ENCODE measurements at places on chromosomes 7 and 10.
A peak's percentile ranks its signal among the peaks of the same experiment; 100 is the strongest.

GRCh38 chr7:100475549-100475948, 3.5 kb downstream of the TSC22D4 start:
- DNase-seq, result no peak

- no peak for DNase-seq
These were observed 398.9 kb downstream of the PHTF2 start for GRCh38 chr7:78197447-78197846.

- no peak for DNase-seq
These were observed 214.0 kb upstream of the LRGUK start for GRCh38 chr7:133912916-133913697.

DNA sequence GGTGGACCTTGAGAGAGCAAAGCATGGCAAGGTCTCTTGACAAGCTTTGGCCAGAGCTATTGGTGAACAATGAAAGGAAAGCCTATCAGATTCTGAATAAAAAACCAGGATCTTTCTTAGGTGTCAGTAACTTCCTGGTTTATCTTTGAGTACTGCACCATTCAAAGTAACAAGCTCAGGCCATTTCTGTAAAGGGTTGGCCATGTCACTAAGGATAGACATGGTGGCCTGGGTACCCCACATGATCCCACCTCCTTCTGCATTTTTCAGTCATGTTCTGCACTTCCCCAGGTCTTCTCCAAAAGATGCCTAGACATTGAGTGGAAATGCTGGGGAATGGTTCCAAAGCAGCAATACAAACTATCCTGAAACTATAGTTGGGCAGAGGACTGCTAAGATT, 242.0 kb downstream of the ARHGAP12 start:
- no peak for DNase-seq

DNA sequence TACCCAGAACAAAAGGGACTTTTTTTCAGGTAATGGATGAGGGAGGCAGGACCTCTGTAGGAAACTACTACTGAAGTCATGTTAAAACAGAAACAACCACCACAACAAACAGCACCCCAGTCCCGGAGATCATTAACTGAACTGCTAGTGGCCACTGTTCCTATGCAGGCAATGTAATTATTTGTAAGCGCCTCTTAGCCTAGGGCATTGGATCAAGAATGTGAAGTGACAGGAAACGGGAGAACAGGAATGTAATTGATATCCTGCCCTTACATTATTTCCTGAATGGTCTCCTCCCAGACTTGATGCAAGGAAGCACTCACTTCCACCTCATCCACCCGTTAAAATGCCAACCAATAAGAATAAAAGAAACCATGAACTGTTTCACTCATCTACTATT, 16.7 kb upstream of the GAD2 start:
- no peak for DNase-seq

DNA sequence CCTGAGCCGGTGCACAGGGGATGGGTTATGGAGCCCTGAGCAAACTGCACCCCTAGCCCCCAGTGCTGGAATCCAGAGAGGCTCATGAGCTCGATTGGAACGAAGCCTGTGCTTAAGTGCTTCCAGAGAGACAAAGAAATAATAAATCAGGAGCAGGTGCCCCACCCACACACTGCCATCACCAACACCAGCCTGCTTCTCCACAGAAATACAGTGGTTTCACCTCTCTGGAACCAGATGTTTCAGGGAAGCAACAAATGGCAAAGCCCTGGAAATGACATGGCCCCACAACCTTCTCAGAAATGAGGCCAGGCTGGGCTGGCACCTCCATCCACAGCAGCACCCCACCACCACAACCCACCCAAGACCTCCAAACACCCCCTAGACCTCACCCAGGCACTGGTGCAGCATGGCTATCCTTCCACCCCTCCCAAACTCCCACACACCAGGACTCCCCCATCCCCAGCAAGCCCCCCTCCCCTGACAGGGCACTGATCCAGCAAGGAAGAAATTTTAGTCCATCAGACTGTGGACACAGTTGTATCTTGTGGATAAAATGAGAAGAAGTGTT, 4.1 kb upstream of the SLC18A3 start:
- DNase-seq, result no peak

- no peak for DNase-seq
These were observed 8.4 kb downstream of the SFRP5 start for GRCh38 chr10:97763411-97763810.

DNA sequence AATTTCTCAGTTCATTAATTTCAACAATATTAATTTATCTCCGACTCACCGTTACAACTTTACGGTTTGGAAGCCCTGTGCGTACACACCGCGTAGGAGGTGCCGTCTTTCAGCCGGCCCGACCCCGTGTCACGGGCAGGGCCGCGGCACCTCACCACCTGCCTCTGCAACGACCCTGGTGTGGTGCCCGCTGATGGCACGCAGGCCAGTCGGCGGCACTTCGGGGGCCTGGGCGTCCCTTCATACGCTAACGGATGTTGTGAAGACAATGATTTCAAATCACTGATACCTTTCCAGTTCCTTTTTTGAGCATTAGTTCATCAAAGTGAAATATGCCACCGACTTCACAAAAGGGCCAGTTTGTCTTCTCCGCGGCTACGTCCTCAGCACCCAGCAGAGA, 125.3 kb downstream of the EBF3 start:
- no peak for DNase-seq

DNA sequence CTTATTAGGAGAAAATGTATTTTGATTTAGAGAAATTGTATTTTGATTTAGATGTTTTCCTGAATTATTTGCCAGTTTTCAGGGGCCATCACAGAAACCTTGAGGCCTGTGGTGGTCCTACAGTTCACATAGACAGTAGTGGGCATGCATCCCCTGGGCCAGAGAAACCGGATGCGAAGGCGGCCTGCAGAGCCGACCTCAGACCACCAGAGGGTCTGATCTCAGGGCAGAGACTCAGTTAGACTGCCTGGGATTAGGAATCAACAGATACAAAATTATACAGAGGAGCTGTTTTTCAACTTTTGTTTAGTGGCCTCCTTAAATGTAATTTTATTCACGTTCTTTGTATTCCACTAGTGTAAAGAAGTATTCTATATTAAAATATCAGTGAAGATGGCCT, 158.4 kb downstream of the PAXIP1 start:
- no peak for DNase-seq

GRCh38 chr7:55122263-55122662, 103.4 kb downstream of the EGFR start:
- DNase-seq, result no peak

DNA sequence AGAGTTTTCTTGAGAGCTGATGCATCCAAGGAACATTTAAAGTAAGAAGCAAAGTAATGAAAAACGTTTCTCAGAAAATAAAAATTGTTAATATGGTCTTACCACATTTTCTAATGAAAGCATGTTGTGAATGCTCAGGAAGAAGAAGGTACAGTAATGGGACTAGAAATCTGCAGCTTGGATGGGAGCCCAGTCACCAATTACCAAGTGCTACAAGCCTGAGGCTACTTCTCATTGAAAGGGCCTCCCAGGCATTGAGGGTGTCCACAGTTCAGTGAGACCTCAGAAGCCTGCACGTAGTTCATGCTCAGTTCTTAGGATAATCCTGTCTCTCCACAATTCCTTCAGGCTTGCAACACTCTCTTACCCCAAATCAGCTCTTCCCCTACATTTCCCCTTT, 17.6 kb downstream of the PTN start:
- DNase-seq, result no peak

DNA sequence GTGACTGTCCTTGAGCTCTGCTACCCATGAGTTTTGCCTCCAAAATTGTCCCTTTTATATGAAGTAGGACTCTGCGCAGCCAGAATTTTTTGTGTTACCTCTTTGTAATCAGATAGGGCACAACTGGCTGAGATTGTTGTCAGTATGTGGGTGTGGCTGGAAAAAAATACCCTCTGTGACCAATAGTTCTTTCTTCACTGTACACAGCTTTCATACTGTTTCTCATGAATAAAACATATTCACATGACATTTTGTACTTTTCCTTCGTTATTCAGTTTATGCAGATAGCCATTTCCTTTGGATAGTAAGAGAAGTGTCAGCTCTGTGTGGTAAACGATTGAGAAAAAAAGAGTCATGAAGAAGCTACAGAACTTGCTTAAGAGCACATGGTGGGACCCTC, 49.6 kb upstream of the WNT8B start:
- DNase-seq, result no peak

- no peak for DNase-seq
These were observed 150.1 kb downstream of the SNX10 start for GRCh38 chr7:26441611-26442277.

- no peak for DNase-seq
These were observed 189.2 kb downstream of the FAM107B start for GRCh38 chr10:14585287-14586193.

GRCh38 chr10:97729014-97729413, 7.9 kb upstream of the ZFYVE27 start:
- no peak for DNase-seq

DNA sequence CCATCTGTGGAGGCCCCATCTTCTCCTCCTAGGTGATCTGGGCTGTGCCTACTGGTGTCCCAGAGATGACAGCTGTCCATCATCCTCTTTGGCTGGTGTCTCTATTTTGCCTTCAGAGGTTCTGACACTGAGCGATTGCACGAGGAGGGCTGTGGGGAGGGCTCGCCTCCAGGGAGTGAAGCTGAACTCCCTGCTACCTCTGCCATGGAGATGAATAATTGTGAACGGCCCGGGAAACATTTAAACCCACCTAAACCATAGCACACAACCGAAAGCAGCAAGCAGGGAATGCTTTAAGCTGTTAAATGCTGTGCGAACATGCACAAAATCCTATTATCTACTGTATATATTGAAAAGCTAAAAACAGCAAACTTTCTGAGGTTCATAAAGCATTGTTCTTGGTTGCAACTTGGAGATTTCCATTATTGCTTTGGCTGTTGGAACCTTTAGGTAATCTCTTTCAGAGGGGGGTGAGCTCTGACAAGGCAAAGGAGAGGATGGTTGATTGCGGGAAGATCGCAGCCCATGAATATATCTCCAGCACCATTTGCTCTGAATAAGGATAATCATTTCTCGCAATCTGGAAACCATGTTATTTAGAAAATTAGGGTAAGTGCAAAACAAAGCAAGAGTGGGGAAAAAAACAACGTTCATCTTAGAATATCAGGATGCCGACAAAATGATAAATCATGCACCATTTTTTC, 507.6 kb downstream of the GALNT17 start:
- DNase-seq, result no peak

GRCh38 chr7:158048569-158048968, 539.1 kb downstream of the PTPRN2 start:
- DNase-seq, result no peak

- no peak for DNase-seq
These were observed 83.9 kb upstream of the FGFR2 start for GRCh38 chr10:121681997-121682687.

DNA sequence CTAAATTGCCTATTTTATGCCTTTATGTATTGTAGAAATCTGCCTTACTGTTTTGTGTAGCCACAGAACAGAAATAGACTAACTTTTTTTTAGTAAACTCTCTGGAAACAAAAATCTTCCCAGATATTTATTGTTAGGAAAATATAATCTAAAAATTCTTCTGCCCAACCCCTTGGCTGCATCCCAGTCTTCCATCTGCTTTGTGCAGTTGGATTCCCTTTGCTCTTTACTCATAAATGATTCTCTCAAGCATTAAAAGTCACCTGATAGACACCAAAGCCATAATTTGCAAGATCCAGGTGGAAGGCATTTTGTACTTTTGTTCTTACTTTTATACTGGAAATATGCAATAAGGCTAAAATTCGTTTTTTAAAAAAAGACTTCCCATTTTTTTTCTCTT, 6.1 kb upstream of the CAV2 start:
- DNase-seq, result no peak

GRCh38 chr7:22142572-22142971, 196.9 kb upstream of the CDCA7L start:
- no peak for DNase-seq

DNA sequence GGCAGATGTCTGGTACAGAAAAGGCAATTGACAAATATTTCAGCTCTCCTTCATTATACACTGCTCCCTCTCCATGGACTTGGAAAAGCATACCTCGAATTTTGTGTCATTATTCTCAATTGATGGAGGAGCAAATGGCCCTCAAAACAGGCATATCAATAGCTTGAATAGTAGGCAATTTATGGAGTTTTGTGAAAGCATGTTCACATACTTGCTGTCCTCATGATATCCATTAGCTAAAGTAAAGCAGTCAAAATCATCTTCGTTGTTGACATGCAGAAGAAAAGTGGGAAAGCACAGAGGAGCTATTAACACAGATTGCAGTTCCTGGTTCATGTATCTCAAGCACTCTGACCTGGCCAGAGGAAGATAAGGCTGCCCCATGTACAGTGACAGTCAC, 472.8 kb downstream of the CCSER2 start:
- no peak for DNase-seq

DNA sequence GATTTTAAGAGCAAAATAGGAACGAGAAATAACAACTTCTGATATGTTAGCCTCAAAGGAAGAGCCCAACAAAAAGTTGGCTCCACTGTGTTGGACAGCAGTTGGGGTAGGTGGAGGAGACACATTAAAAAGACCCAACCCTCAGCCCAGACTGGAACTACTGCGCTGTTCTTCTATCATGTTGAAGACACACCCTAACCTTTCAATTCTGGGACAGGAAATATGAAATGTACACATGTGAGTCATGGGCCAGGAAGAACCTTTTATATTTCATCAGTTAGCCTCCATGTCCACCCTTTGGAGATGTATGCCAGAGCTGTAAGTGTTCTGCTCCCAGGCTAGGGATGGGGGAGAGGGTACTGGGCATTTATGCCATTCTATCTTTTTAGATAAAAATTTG, 22.1 kb downstream of the CLDN12 start:
- no peak for DNase-seq

- no peak for DNase-seq
These were observed 38.2 kb downstream of the MYL10 start for GRCh38 chr7:101590663-101591435.

DNA sequence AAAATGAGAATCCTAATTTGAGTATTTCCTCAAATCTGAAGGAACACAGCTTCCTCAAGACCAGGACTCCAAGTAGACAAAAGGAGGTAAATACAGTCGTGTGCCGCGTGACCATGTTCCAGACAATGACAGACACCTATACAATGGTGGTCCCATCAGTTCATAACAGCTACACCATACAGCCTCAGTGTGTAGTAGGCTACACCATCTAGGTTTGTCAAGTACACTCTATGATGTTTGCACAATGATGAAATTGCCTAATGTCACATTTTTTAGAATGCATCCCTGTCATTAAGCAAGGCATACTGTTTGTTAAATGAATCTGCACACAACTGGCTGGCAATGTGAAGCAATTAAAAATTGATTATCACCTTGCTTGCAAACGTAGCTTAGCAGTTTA, 107.9 kb downstream of the PROSER2 start:
- DNase-seq, result no peak

GRCh38 chr10:101839416-101840063, 4.1 kb downstream of the KCNIP2 start:
- peak; percentile 63 for DNase-seq

Data from stimulated activated CD8-positive, alpha-beta memory T cell treated with anti-CD3 and anti-CD28 coated beads, Interleukin-2, amount 100 ng/mL, for 48 hours (primary cell).